ENCODE measurements at places on chromosomes 12 and 14.

- no peak for DNase-seq
These were observed 248.0 kb downstream of the RASSF9 start for GRCh38 chr12:85588221-85588620.

DNA sequence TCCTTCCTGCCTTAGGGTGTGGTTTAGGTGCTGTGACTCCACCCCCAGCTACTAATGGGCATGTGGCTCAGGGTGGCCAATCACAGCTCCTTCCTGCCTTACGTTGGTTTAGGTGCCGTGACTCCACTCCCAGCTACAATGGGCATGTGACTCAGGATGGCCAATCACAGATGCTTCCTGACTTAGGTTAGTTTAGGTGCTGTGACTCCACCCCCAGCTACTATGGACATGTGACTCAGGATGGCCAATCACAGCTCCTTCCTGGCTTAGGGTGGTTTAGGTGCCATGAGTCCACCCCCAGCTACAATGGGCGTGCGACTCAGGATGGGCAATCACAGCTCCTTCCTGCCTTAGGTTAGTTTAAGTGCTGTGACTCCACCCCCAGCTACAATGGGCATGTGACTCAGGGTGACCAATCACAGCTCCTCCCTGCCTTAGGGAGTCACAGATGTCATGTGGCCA lies 163.9 kb downstream of the TBX5 start:
- DNase-seq, result no peak

DNA sequence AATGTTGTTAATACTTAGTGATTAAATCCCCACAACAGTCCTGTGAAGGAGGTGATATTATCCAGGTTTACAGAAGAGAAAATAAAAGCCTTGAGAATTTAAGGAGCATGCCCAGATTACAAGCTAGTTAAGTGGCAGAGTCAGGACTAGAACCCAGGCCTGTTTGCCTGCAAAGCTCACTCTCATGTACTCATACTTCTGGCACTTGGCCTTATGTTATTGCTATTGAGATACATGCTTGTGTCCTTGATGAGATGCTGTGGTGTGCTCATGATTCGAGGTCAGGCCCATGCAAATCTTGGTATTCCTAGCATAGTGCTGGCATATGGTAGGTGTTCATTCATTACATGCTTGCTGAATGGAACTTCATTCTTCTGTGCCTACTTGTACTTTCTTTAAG lies 7.6 kb upstream of the EID3 start:
- no peak for DNase-seq

GRCh38 chr14:61703342-61704129 lies 8.2 kb downstream of the HIF1A start:
- no peak for DNase-seq

DNA sequence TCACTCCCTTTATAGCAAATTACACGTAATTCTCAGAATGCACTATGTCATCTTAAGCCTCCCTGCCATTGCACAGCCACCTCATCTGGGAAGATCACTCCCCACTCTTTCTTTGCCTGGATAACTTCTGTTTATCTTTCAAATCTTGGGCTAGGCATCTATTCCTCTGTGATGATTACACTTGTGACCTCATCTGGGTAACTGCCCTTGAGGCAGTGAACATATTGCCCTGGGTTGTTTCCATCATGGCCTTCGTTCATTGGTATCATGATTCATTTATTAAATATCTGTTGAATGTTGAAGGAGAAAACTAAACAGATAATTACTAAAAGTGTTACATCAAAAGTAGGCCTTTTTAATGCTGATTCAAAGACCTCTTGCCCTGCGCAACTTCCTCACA lies 26.2 kb upstream of the PDE3A start:
- no peak for DNase-seq

DNA sequence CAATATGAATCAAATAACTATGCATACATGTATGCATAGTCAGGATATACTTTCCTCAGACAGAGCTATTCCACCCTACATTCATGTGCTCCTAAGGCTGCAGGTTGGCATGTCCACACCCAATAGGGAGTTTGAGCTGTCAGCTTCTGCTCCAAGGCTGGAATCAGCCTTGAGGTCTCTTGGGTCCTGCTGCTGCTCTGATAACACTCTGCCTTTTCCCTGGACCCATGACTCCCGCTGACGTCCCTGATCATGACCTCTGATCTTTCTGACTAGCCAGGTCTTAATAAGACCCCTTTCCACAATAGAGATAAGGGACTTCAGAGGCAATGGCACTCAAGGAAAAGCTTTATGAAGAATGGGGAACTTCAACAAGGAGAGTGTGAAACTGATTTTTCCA lies 5.7 kb downstream of the PITPNM2 start:
- DNase-seq, result no peak
